ENCODE measurements at places on chromosomes 6 and 20.

DNA sequence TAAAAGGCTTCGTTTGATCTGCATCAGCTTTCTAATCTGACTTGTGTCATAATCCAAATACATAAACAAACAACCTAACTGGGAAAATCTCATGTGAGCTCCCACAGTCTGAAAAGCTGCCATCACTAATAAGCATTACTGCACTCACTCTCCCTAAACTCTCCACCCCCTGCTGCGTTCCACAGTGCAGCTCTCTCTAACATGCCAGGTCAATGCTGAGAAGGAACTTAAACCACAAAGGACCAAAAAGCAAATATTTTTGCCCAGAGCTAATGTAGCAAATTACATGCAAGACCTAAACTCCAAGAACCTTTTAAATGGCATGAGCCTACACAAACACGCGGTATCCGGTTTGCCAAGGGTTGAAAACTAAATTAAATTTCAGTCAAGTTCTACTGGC, 542.3 kb upstream of the JARID2 start:
- DNase-seq, result no peak

- no peak for DNase-seq
Observed at GRCh38 chr20:51366155-51366886, 176.2 kb downstream of the NFATC2 start.

- no peak for DNase-seq
Observed at GRCh38 chr6:163415620-163416556, 1.4 kb downstream of the QKI start.

- DNase-seq, result peak; percentile 55
Observed at GRCh38 chr6:1686117-1687098, 76.7 kb downstream of the FOXC1 start.
